Right atrium auricular region (tissue), 2 donors: ENCODE measurements at places on chromosomes 5 and 9. TPM values are rescaled to one million over a fixed set of nuclear protein-coding genes. Genes with fewer than 3 reads are reported as not detected.

The STC2 gene
- total RNA-seq, result 16.1 TPM

The CTXN3 gene
- not detected for total RNA-seq

The EIF4EBP3 gene
- 12.8 TPM for total RNA-seq

The FEM1C gene
- total RNA-seq, result 21.3 TPM

The OBP2A gene
- total RNA-seq, result not detected

The SUSD3 gene
- 11.8 TPM for total RNA-seq

The PDE6A gene
- total RNA-seq, result not detected

The LRRC70 gene
- total RNA-seq, result 1.9 TPM

The ACTBL2 gene
- not detected for total RNA-seq

The CXCL14 gene
- total RNA-seq, result 0.33 TPM

The MAP1B gene
- total RNA-seq, result 558 TPM

The SLC25A2 gene
- not detected for total RNA-seq
